Ovary (tissue), 10 donors: ENCODE measurements at places on chromosomes 6 and 20. TPM values are rescaled to one million over a fixed set of nuclear protein-coding genes. Genes with fewer than 3 reads are reported as not detected.
A peak's percentile ranks its signal among the peaks of the same experiment; 100 is the strongest.

MYO6 gene
- total RNA-seq, result 13.1 TPM

DOK5 gene
- total RNA-seq, result 1.8 TPM

CAP2 gene
- 3.3 TPM for total RNA-seq

SLC22A1 gene
- total RNA-seq, result 1.1 TPM

CAGE1 gene
- not detected for total RNA-seq

SLC17A3 gene
- 0.42 TPM for total RNA-seq

KCNK17 gene
- total RNA-seq, result not detected

GRCh38 chr20:4051413-4052138 is 36.2 kb upstream of the RNF24 start:
- H3K4me3 ChIP-seq, result no peak overlapping the region
- no peaks in the 10 kb centered on the region for H3K4me1 ChIP-seq
- no peak for DNase-seq
- H3K27me3 ChIP-seq, result no peaks in the 10 kb centered on the region

DNA sequence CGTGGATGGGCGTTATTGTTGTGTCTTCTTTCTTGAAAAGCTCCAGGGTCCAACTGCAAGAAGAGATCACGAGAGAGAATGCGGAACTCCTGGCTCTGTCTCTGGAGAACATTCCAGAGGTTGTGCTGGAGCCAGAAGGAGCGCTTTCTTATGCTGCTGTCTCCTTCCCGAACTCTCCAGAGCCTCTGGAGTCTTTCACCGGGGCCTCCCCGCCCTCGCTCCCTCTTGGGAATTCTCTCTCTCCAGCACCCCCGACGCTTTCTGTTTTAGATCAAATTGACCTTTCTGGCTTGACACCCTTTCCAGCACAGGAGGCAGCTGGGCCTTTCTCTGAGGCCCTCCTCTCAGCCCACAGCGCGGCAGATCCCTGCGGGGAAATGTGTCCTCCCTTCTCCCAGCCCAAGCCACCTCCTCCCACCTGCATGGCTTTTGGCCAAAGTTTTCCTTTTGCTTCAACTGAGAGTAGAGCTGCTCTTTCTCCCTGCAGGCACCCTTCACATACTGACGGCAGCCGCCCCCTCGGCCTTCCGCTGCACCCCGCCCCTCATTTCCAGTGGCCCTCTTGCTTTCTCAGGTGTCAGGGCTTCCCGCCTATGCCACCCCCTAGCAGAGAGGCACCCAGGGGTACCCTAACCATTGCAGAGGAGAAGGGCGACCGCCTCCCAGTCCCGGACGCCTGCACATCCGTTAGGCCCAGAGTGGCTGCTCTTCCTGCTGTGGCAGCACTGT is 6.6 kb upstream of the CCR6 start:
- H3K4me1 ChIP-seq, result peaks cover 4% of the 10 kb centered on the region
- H3K36me3 ChIP-seq, result no peaks in the 10 kb centered on the region
- no peaks in the 10 kb centered on the region for H3K27me3 ChIP-seq
- peak; percentile 60 for DNase-seq

GRCh38 chr20:50133041-50133440 is 20.1 kb upstream of the UBE2V1 start:
- H3K4me3 ChIP-seq, result no peak overlapping the region
- H3K27me3 ChIP-seq, result no peaks in the 10 kb centered on the region
- no peak for DNase-seq
- peaks cover under 1% of the 10 kb centered on the region for H3K4me1 ChIP-seq

GRCh38 chr20:24436160-24436559 is 33.3 kb upstream of the SYNDIG1 start:
- H3K27ac ChIP-seq, result no peak overlapping the region
- H3K4me3 ChIP-seq, result no peak overlapping the region
- no peaks in the 10 kb centered on the region for H3K4me1 ChIP-seq
- DNase-seq, result no peak
- H3K36me3 ChIP-seq, result no peaks in the 10 kb centered on the region
- no peaks in the 10 kb centered on the region for H3K27me3 ChIP-seq

DNA sequence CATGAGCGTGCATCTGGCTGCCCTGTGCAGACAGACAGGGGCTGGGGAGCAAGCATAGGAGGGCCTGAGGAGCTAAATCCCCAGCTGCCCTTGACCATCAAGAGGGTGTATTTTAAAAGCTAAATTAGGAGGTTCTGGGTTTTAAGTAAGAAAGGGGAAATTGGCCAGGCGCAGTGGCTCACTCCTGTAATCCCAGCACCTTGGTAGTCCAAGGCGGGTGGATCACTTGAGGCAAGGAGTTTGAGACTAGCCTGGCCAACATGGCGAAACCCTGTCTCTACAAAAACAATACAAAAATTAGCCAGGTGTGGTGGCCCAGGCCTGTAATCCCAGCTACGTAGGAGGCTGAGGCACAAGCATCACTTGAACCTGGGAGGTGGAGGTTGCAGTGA is 27.8 kb downstream of the SERPINB6 start:
- no peak overlapping the region for H3K27ac ChIP-seq
- no peak overlapping the region for H3K4me3 ChIP-seq
- no peaks in the 10 kb centered on the region for H3K27me3 ChIP-seq

GRCh38 chr6:98179606-98180005 is 654.8 kb upstream of the POU3F2 start:
- H3K36me3 ChIP-seq, result no peaks in the 10 kb centered on the region
- no peak for DNase-seq
- no peak overlapping the region for H3K4me3 ChIP-seq
- H3K27me3 ChIP-seq, result no peaks in the 10 kb centered on the region
- H3K27ac ChIP-seq, result no peak overlapping the region

DNA sequence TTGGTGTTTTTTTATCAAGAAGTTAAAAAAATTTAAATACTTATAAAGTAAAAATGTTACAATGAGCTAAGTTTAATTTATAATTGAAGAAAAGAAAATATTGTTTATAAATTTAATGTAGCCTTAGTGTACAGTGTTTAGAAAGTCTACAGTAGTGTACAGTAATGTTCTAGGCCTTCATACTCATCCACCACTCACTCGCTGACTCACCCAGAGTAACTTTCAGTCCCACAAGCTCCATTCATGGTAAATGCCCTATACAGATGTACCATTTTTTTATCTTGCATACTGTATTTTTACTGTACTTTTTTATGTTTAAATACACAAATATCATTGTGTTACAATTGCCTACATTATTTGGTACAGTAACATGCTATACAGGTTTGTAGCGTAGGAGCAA is 26.0 kb downstream of the HTR1E start:
- no peak for DNase-seq
- H3K4me1 ChIP-seq, result no peaks in the 10 kb centered on the region
- H3K27ac ChIP-seq, result no peak overlapping the region
- H3K36me3 ChIP-seq, result no peaks in the 10 kb centered on the region

DNA sequence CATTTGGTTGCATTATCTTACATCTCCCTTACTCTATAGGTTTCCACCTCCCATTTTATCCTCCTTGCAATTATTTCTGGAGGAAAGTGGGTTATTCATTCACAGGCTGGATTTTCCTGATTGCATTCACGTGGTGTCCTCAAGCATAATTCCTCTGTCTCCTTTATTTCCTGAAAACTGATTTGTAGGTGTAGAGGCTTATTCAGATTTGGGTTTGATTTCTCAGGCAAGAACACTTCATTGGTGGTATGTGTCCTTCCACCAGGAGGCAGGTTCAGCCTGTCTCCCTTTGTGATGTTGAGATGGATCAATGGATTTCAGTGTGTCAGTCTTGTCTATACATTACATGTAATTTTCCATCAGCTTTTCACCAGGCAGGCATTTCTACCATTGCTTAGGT is 17.3 kb downstream of the DNPH1 start:
- no peaks in the 10 kb centered on the region for H3K4me1 ChIP-seq
- H3K36me3 ChIP-seq, result no peaks in the 10 kb centered on the region
- no peak for DNase-seq
- H3K27me3 ChIP-seq, result no peaks in the 10 kb centered on the region
- H3K27ac ChIP-seq, result no peak overlapping the region

DNA sequence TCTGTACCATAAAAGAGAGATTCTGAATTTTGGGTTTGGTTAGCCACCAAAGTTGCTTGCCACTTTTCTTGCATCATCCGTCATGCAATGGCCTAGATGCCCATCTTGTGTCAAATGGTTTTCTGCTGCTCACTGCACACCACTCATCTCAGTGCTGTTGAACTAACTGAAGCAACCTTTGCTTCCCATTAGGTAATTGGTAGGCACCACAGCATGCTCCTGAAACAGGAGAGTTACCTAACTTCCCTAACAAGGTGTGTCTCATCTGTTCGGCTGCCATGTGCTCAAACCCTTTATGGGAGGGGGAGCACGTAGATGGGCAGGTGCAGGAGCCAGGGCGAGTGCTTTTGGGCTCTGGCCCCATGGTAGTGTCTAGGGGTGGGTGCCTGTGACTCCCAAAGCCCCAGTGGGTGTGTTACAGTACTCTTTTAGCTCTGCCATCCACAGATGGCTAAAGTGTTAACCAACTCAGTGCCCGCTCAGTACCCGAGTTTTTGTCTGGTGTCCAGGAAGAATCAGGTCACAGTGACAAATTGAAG is 147.4 kb upstream of the SPACA1 start:
- H3K36me3 ChIP-seq, result no peaks in the 10 kb centered on the region
- no peaks in the 10 kb centered on the region for H3K4me1 ChIP-seq
- H3K27me3 ChIP-seq, result no peaks in the 10 kb centered on the region
- H3K27ac ChIP-seq, result no peak overlapping the region
